ENCODE measurements at places on chromosomes 2 and 18.

DNA sequence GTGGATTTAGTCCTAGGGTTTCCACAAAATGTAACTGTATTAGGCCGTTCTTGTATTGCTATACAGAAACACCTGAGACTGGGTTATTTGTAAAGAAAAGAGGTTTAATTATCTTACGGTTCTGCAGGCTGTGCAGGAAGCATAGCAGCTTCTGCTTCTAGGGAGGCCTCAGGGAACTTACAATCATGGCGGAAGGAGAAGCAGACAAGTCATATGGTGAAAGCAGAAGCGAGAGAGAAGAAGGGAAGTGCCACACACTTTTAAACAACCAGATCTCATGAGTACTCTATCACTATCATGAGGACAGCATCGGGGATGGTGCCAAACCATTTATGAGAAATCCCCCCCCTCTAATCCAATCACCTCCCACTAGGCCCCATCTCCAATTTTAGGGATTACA, 9.5 kb upstream of the CCDC68 start:
- no peak for DNase-seq

DNA sequence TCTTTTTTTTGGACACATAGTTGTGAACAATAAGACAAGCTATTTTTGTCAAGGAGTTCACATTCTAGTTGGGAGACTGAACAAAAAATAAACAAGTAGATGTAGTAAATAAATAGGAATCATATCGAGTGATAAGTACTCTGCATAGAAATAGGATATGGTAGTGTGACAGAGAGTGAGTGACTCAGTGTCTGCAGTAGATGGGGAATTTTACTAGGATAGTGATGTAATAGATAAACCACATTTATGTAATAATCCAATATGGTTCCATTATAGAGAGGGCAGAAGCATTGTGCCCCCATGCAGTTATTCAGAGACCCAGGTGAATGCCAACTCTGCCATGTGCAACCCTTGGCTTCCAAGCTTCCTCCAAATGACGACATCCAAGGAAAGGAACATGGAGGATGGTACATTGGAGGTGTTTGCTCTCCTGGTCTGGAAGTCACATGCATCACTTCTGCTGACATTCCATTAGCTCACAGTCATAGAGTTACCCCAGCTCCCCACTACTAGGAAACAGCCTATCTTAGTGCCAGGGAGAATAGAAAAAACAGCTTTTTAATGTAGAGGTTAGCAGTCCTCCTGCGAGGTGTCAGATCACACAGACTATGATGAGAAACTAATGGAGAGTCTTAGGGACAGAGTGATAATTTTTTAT, 595.4 kb downstream of the NYAP2 start:
- no peak for DNase-seq

GRCh38 chr18:35851286-35851970, 121.1 kb upstream of the RMP24 start:
- DNase-seq, result no peak

- no peak for DNase-seq
Observed at GRCh38 chr2:192060161-192060560, 134.6 kb downstream of the TMEFF2 start.

DNA sequence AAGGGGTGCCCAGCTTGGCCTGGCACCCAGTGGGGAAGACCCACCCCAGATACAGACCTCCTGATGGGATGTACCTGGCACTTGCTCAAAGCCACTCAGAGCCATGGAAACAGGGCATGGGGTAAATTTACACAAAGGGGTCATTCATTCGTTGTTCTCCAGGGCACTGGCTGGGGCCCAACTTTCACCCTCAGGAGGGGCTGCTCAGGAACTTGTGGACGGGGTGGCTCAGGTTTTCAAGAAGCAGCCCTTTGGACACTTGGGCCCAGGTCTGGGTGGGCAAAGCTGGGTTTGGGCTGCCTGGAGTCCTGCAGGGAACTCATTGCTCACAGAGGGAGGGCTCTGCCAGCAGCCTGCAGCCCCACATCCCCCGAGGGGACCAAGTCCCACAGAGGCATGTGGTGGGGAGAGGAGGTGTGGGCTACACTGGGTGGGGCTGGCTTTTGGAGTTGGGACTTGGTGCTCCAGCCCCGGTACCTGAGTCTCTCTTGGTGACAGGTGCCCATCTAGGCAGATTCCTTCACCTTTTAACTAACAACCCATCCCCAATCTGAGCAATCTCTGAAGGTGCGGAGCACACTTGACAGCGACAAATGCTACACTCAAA, 172.3 kb downstream of the CELF4 start:
- DNase-seq, result no peak
